ENCODE measurements at places on chromosomes 16 and 17.

DNA sequence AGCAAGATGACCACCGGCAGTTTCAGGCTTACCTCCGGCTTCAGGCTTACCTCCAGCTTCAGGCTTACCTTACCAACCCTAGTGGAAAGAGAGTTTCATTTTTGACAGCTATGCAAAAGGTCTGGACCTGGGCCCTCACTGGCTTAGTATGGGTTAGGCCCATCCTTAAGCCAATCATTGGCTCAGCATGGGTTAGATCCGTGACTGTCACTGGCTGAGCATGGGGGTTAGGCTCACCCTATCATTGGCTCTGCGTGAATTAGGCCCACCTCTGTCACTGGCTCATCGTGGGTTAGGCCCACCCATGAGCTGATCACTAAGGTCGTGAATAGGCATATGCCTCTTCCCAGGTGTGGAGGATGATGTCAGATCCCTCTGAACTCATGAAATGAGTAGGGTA is 8.1 kb downstream of the NDE1 start:
- no peak for DNase-seq

- no peak for DNase-seq
These were observed 1.6 kb downstream of the CMIP start for GRCh38 chr16:81445966-81446906.

DNA sequence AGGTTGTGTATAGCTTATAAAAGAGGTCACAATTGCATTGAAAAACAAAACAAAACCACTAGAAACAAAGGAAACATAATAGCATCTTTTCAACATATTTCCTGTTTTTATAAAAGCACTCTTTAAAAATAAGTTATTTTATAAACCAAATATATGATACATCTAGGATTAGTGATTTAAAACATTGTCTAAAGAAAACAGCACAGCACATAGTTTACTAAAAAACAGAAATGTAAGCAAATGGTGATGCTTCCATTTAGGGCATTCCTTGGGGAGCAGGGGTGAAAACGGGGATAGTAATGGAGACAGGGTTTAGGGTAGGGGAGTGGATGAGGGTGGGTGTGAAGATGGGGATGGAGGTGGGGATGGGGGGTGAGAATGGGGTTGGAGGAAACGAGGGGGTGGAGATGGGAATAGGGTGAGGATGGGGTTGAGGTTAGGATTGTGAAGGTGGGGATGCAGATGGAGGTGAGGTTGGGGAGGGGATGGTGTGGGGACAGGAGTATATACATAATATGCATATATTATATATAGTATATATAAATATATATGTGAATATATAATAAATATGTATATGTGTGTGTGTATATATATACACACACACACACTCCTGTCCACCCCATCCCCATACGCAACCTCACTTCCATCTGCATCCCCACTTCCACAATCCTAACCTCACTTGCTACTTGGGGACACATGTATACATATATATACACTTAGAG is 1519.5 kb downstream of the CDH11 start:
- no peak for DNase-seq

GRCh38 chr17:31688701-31689100 is 170.3 kb downstream of the COPRS start:
- DNase-seq, result no peak

- DNase-seq, result no peak
These were observed 55.1 kb downstream of the ATP2C2 start for GRCh38 chr16:84423416-84423837.

GRCh38 chr17:79842136-79842655 is 3.0 kb upstream of the CBX4 start:
- no peak for DNase-seq

DNA sequence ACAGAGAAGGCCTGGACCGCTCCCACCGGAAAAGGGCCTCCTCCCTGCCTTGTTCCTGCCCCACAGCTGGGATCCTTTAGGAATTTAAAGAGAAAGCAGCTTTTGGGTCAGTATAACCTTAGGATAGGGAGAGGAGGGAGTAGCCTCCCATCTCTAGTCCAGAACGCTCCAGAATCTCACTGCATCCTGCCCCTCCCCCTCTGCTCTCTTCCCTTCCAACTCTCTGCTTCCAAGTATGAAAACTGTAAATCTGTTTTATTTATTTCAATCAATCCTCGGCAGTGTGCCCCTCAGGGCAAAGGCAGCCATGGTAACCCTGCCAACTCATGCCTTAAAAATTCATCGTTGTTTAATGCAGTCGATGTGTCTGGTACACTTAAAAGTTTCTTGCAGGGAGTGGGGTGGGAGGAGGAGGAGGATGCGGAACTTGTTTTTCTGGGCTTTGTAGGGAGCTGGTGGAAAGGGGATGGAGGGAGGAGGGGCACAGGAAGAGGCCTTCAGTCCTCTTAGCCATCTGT is 21.2 kb upstream of the MTSS2 start:
- no peak for DNase-seq

DNA sequence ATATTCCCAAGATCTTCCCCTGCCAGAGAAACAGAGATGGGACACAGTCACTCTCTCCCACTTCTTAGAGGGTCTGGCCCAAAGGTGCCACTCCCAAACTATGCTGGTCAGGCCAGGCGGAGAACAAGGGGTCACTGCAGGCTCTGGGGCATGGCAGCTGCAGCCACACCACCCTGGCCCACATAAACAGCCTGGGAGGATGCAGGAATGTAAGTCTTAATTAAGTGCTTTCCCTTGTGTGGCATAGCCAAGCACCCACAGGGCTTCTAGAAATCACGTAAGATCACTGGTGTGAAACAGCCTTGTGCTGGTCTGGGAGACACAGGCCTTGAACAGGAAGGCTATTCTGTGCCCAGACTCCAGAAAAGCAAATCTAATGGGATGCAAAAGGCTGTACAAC is 31.5 kb downstream of the ABCC12 start:
- DNase-seq, result no peak

DNA sequence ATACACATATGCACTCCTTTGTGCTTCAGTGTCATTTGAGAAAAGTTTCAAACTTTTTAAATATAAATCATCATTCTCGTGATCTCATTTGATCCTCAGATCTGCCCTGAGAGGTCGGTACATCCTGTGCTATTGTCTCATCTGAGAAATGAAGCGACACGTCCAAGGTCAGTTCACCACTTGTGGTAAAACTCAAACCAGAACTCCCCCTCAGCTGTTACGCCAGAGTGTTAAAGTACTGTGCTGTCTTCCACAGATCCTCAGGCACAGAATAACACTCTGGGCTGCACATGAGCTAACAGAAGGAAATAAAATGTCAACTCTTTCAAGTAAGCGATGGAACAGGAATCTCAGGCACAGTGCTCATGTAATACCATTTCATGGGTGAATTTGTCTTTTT is 31.4 kb downstream of the ANKFN1 start:
- DNase-seq, result no peak

DNA sequence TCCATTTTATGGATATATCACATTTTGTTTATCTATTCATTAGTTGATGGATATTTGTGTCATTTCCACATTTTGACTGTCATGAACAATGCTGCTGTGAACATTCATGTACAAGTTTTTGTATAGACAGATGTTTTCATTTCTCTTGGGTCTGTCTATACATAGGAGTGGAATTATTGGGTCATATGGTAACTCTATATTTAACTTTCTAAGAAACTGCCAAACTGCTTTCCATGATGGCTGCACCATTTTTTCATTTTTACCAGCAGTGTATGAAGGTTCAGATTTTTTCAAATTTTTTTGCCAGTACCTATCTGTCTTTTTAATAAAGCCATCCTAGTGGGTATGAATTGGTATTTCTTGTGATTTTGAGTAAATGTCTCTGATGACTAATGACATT is 15.5 kb downstream of the NFAT5 start:
- no peak for DNase-seq

DNA sequence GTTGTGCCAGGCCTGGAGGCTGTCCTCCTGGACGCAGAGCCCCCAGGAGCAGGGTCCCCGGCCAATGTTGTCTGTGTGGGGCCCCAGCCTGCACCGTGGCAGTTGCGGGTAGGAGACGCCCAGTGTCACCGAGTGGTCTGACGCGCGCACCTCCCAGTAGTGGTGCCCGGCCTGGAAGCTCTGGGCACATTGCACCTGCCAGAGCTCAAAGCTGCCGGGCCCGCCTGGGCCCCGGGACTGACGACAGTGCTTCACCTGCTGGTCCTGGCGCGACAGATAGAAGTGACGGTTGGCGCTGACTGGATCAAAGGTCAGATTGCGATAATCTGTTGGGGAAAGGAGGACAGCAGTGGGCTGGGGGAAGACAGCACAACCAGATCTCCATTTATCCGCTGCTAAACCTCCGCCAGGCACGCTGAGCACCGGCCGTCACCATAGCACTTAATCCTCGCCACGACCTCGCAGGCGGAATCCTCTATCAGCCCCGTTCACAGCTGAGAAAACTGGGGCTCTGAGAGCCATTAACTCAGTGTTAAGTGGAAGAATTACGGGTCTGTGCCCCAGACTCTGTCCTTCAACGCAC is 5.6 kb downstream of the TRIM65 start:
- DNase-seq, result no peak

- no peak for DNase-seq
These were observed 15.8 kb upstream of the CAVIN1 start for GRCh38 chr17:42438600-42439567.

- DNase-seq, result no peak
These were observed 609.6 kb upstream of the C16orf82 start for GRCh38 chr16:26457095-26457494.

DNA sequence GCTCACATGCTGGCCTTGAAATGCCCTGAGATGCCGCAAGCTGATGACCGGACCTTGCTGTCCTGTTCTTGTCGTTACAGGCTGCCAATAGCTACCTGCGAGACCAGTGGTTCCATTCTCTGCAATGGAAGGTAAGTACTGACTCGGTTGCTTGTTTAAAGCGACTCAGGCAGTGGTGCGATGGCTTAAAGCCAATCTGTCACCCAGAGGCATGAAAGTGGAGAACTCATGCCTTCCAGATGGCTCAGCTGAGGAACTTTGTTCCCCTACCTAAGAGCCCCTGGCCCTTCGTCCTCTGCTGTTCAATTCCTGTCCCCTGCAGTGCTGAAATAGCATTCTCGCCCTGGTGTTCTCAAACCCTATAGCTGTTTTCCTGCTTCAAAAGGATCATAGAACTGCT is 158.3 kb upstream of the PLCG2 start:
- no peak for DNase-seq

DNA sequence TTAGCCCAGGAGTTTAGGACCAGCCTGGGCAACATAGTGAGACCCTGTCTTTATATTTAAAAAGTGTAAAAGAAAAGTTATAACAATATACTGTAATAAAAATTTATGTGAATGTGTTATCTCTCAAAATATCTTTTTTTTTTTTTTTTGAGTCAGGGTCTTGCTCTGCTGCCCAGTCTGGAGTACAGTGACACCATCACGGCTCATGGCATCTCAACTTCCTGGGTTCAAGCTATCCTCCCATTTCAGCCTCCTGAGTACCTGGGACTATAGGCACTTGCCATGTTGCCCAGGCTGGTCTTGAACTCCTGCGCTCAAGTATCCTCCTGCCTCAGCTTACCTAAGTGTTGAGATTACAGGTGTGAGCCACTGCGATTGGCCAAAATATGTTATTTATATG is 45.5 kb upstream of the SLC25A19 start:
- DNase-seq, result no peak

Measured in NCI-H1092 (cell line).